ENCODE measurements at places on chromosomes 11 and 22. TPM values are rescaled to one million over a fixed set of nuclear protein-coding genes. Genes with fewer than 3 reads are reported as not detected.

DNA sequence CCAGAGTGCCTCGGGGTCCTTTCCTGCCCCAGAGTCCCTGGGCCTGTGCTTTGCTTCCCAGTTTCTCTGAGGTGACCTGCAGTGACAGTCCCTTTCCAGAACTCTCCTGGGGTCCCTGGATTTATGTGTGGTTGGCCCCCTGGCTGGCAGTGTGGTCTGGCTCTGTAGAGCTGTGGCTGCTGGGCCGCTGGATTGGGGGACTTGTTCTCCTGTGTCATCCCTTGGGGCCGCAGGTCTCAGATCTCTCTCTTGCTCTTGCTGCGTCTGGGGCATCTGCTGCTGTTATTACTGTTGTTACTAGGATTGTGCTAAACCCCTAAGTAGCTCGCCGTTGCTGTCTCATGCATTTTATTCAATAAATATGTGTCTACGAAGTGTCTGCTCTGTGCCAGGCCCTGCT is 31.9 kb downstream of the FAM83F start:
- no peaks in the 10 kb centered on the region for H3K27me3 ChIP-seq
- DNase-seq = no peak
- H3K4me3 ChIP-seq = no peak overlapping the region
- H3K4me1 ChIP-seq = peaks cover 11% of the 10 kb centered on the region

Gene PHF21B
- 0.83 TPM for total RNA-seq

- peaks cover 11% of the 10 kb centered on the region for H3K36me3 ChIP-seq
- peaks cover 86% of the 10 kb centered on the region for H3K4me1 ChIP-seq
- DNase-seq = no peak
- H3K27ac ChIP-seq = no peak overlapping the region
- no peak overlapping the region for H3K4me3 ChIP-seq
- no peaks in the 10 kb centered on the region for H3K27me3 ChIP-seq
Observed at GRCh38 chr22:39410264-39410663, 10.7 kb downstream of the TAB1 start.

Gene TRIM34
- total RNA-seq = 10.7 TPM

DNA sequence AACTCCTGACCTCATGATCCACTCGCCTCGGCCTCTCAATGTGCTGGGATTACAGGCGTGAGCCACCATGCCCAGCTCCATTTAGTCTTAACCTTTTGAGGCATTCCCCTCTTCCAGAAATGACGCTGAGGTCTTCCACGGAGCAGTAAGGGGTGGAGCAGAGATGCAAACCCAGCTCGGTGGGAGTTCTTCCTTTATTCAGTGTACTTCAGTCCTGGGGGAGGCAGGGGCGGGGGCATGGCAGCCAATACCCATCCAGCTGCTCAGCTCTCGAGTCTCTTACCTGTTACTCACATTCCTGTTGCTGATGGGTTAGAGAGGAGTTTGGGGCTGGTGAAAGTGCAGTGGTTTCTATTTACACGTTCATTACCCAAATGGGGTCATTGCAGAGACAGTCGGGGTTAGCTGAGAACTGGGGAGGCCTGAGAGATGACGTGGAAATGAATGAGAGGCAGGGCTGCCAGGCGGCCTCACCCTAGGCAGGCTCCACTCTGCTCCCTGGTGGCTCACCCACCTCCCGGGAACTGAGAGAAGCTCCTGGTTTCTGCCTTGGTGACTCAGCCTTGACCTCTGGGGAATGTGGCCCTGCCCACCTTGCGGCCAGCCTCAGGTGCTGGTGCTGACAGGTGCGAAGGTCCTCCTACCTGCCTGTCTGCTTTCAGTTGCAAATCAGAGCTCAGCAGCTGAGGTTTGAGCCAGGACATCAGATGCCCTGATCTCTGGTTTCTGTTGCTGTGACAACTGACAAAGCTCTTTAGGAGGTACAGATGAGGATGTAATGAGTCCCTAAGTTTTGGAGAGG is 13.4 kb upstream of the ST14 start:
- no peaks in the 10 kb centered on the region for H3K36me3 ChIP-seq
- peaks cover 17% of the 10 kb centered on the region for H3K4me1 ChIP-seq
- H3K27ac ChIP-seq = no peak overlapping the region
- DNase-seq = no peak

GRCh38 chr22:19903031-19903430 is 38.5 kb upstream of the COMT start:
- DNase-seq = no peak
- no peak overlapping the region for H3K27ac ChIP-seq
- H3K4me3 ChIP-seq = no peak overlapping the region
- H3K27me3 ChIP-seq = no peaks in the 10 kb centered on the region
- no peaks in the 10 kb centered on the region for H3K4me1 ChIP-seq

GRCh38 chr22:20546541-20546950 is 39.1 kb downstream of the MED15 start:
- H3K4me1 ChIP-seq = peaks cover 75% of the 10 kb centered on the region
- peak overlapping the region; percentile 99 for H3K27ac ChIP-seq

DNA sequence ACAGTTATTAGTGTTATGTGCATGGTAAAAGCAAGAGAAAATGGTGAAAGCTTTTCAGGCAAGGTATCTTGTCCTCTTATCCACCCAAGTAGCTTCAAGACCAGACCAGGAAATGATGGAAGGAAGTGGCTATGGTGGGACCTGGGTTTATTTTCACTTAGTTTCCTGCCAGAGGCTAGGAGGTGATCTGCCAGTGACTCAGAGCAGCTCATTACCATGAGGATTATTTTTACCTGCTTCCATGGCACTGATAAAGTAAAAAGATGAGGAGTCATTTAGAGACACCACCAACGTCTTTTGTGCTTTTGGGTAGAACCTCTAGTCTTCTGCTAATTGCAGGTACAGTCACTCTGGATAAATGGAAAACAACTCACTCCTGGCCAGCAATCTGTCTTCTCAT is 339.9 kb upstream of the KIRREL3 start:
- H3K27ac ChIP-seq = no peak overlapping the region
- peaks cover 5% of the 10 kb centered on the region for H3K27me3 ChIP-seq
- no peaks in the 10 kb centered on the region for H3K36me3 ChIP-seq
- H3K4me3 ChIP-seq = no peak overlapping the region
- DNase-seq = no peak

- no peaks in the 10 kb centered on the region for H3K4me1 ChIP-seq
- no peak overlapping the region for H3K27ac ChIP-seq
- H3K27me3 ChIP-seq = no peaks in the 10 kb centered on the region
- H3K36me3 ChIP-seq = no peaks in the 10 kb centered on the region
- no peak overlapping the region for H3K4me3 ChIP-seq
Observed at GRCh38 chr11:42526426-42526825, 785.4 kb upstream of the API5 start.

- peaks cover 8% of the 10 kb centered on the region for H3K27me3 ChIP-seq
- H3K4me1 ChIP-seq = no peaks in the 10 kb centered on the region
- no peak overlapping the region for H3K27ac ChIP-seq
- no peak overlapping the region for H3K4me3 ChIP-seq
- DNase-seq = no peak
- H3K36me3 ChIP-seq = no peaks in the 10 kb centered on the region
Observed at GRCh38 chr11:112975493-112975892, 14.3 kb downstream of the NCAM1 start.

GRCh38 chr11:71339396-71339881 is 87.1 kb upstream of the SHANK2 start:
- DNase-seq = no peak
- H3K27me3 ChIP-seq = peaks cover 18% of the 10 kb centered on the region
- H3K4me1 ChIP-seq = no peaks in the 10 kb centered on the region
- H3K4me3 ChIP-seq = no peak overlapping the region

- H3K4me3 ChIP-seq = no peak within 1 kb of the TSS
- H3K4me1 ChIP-seq = peaks cover 5% of the 10 kb centered on the region
- no peaks in the 10 kb centered on the region for H3K36me3 ChIP-seq
- no peak within 1 kb of the TSS for H3K27ac ChIP-seq
- no peak for DNase-seq
Observed at GRCh38 chr11:133845413-133845812, at the start of gene SPATA19. SPATA19 (minus strand) TSS chr11:133845513; CDS start chr11:133845446, 67 bp downstream.

DNA sequence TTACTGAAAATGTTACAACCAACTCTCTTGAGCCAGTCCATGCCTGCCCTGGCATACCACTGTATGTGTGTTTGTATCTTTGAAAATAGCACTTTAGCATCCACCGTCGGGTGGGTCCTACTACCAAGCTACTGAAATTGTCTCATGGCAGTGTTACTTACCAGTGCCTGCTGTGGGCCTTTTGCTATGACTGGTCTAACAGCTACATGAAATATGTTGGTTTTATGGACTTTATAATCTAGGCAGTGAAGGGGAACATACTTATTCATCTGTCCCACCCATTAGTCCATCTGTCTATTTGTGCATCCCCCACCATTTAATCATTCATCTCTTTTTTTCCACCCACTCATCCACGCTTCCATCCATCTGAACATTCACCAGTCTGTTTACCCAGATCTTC is 106.0 kb downstream of the NAV2 start:
- H3K4me3 ChIP-seq = no peak overlapping the region
- H3K27me3 ChIP-seq = no peaks in the 10 kb centered on the region
- no peaks in the 10 kb centered on the region for H3K36me3 ChIP-seq
- H3K4me1 ChIP-seq = no peaks in the 10 kb centered on the region
- no peak overlapping the region for H3K27ac ChIP-seq

DNA sequence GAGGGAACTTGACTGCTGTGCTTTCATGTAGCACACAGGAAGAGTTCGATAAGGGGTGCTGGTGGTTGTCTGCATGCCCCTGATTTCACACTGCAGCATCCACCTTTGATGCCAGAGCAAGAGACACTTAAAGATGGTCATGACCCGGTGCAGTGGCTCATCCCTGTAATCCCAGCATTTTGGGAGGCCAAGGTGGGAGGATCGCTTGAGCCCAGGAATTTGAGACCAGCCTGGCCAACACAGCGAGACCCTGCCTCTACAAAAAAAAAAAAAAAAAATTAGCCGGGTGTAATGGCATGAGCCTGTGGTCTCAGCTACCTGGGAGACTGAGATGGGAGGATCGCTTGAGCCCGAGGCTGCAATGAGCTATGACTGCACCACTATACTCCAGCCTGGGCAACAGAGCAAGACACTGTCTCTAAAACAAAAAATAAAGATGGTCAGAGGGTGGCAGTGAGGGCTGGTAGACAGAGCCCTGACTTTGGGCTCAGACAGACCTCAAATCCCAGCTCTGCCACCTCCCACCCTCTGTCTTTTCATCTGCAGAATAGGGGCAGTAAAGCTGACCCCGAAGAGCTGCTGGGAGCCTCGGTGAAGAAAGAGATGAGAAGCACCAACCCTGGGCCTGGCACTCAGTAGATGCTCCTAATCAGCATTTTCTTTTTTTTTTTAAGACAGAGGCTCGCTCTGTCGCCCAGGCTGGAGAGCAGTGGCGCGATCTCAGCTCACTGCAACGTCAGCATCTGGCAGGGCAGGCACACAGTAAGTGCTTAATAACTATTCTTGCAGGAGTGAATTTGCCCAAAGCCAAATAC is 17.7 kb downstream of the VWCE start:
- no peaks in the 10 kb centered on the region for H3K36me3 ChIP-seq
- no peak overlapping the region for H3K4me3 ChIP-seq
- H3K27me3 ChIP-seq = no peaks in the 10 kb centered on the region
- H3K27ac ChIP-seq = no peak overlapping the region

DNA sequence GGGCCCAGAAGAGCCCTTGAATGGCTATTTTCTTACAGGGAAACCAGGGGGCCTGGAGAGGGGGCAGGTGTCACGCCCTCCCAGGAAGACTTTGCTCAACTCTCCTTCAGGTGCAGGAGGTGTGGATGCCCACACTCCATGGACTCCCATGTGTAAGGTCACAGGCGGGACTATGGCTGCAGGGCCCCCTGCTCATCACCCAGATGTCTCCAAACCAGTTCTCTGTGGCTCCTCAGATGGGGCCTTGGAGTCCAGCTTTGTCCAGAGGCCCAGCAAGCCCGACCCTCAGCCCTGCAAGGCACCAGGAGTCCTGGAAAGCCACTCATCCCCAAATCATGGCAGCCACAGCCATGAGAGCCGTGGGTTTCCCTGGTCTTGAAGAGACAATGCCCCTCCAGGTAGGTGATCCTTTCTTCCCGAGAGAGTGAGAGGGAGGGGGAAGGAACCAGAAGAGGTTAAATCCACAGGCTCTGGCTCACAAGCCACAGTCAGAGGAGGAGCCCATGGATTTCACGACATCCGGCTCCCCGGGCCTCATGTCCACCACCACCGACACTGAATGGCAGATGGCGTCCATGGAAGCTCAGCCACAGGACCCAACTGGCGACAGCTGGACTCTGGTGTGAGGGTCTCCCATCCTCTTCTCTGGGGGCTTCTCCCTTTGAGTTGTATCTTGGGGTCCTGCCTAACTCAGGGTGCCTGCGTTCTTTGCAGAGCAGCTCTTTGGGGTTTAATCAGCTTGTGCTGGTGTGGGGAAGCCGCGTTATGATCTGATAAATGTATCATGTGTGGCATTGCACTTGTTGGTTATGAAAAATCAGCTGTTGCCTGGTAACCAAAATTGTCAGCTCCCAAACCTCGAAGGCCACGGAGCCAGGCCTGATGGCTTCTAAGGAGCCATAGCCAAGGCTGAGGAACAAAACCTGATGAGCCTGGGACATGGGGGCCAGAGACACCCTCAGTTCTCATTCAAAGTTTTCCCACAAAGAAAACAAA is 620.4 kb downstream of the BRD1 start:
- no peaks in the 10 kb centered on the region for H3K27me3 ChIP-seq
- H3K4me3 ChIP-seq = no peak overlapping the region
- H3K4me1 ChIP-seq = no peaks in the 10 kb centered on the region
- H3K36me3 ChIP-seq = no peaks in the 10 kb centered on the region

DNA sequence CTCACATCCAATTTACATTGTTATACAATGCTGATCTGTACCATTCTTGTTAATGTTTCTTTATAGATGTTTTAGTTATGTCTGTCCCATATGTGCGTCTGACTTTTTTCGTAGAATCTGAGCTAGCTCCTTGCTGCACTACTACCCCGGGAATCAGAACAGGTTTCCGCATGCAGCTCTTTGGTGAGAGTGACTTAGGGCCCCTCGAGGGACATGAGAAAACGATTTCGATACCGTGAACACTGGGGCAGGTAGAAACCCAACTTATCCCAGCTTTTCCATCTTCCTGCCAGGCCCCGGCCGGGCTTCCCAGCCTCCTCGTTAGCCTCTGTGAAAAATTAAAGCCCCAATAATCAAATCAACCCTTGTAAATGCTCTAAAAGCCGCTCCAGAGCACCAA is 23.4 kb upstream of the PKNOX2 start:
- peaks cover 6% of the 10 kb centered on the region for H3K4me1 ChIP-seq
- H3K27ac ChIP-seq = no peak overlapping the region
- H3K27me3 ChIP-seq = peaks cover 27% of the 10 kb centered on the region
- no peaks in the 10 kb centered on the region for H3K36me3 ChIP-seq

Gene CDCA5
- total RNA-seq = 174 TPM

Gene LDLRAD3
- not detected for total RNA-seq

Gene GP1BB
- not detected for total RNA-seq

Gene IL10RA
- total RNA-seq = 123 TPM

Gene CENPM
- 74.5 TPM for total RNA-seq

DNA sequence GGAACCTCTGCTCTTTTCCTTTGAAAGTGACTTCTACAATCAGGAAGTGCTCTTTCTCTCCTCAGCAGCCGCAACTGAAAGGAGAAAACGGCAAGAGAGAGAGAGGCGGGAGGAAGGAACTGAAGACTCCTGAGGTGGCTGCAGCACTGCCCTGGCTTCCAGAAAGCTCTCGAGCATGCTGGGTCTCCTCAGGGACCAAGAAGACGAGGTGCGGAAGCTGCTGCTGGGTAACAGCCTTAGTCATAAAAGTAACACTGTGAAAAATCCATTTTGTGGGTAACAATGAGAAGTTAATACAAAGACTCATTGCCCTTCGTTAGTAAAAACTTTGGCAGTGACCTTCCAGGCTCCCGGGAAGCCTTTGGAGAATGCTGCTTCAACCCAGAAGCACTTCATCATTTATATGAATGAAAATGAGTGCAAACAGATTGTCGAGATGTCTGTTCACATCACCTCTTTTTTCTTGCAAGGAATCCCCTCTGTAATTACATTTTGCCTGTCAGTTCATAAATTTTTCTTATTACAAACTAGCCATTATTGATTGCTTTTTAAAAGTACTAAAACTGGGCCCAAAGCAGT is 473.4 kb downstream of the SOX6 start:
- DNase-seq = no peak
- peaks cover 8% of the 10 kb centered on the region for H3K27me3 ChIP-seq
- H3K36me3 ChIP-seq = no peaks in the 10 kb centered on the region
- H3K4me3 ChIP-seq = no peak overlapping the region
